ENCODE measurements at places on chromosomes 7 and 10.

DNA sequence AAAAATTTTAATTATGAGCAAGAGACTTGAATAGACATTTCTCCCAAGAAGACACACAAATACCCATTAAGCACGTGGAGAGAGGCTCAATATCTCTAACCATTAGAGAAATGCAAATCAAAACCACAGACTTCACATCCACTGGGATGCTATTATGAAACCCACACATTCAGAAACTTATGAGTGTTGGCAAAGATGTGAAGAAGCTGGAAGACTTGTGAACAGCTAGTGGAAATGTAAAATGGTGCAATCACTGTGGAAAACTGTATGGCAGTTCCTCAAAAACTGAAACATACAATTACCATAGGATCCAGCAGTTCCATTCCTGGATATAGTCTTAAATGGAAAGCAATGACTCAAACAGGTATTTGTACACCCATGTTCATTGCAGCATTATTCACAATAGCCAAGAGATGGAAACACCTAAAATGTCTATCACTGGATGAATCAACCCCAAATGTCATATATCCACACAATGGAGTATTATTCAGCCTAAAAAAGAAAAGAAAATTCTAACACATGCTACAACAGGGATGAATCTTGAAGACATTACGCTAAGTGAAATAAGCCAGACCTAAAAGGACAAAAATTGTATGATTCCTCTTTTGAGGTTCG, 53.5 kb upstream of the FRMD4A start:
- DNase-seq = no peak

- peak; percentile 56 for DNase-seq
Measured at GRCh38 chr10:132443605-132443982, 46.6 kb downstream of the PWWP2B start.

DNA sequence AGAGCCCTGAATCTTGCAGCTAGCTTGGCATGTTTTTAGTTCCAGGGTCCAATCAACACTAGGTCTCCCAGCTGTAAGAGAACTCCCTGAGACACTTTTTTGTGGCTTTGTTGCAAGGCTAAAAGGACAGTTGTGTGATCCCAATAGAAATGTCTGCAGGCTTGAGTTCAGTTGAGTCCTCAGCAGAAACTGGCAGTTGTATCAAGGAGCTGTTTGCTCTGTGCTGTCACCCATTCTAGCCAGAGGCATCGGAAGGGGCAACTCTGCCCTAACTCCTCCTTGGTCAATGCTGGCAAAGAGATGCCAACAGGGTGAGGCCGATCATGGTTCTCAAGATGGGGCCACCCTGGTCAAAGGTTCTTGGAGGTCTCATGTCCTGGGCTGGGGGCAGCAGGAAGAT, 224.1 kb downstream of the BUB3 start:
- DNase-seq = no peak

DNA sequence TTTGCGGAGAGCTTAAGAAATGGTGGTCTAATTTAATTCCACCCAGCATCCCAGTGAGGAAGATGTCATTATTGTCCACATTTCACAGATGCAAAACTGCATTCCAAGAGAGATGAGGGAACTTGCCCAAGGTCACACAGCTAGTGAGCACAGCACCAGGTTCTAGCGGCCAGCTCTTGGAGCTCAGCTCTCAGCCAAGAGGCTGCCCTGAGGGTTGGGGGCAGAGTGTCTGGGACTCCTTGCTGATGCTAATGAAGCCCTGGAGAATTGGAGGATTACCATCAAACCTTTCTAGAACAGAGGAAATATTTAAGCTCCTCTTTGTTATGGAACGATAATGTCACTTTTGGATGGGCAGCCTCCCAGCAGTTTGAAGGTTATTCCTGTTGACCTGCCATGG, 48.0 kb downstream of the PLPP4 start:
- DNase-seq = no peak

DNA sequence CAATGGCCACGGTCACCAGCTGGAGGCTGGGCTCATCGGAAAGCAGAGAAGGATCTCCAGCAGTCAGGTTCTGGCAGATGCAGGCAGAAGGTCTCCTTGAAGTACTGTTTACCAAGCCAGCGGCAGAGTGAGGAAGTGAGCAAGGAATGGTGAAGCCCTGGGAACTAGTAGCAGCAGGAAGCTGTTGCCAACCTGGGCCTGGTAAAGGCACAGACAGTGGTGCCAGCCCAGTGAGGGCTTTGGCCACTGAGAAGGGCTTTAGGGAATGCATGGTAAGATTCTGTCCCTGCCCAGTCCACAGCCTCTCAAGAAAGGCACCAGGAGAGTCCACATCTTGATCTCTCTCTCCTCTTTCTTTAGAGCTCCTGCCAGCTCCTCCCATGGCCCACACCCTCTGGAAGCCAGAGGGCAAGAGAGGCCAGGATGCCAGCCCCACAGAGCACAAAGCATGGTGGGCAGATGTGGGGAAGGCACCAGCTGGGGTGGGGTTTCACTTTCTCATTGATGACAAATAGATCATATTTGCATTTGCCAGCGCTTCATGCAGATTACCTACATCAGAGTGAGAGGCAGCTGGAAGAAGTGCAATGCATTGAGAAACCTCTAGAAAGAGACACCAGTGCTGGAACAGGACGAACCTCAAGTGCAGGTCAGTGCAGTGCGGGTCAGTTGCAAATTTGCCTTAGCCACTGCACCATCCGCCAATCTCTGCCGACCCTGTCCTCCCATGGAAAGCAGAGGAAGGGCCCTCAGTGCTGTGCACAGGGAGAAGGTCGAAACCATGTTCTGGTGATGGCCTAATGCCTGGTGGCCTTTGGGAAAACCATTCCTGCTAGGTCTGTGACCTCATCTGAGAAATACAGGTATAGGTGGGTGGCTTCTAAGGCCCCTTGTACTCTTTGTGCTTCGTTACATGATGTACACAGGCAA, 667.8 kb upstream of the MKI67 start:
- DNase-seq = no peak

- no peak for DNase-seq
Measured at GRCh38 chr7:158472596-158472995, 115.0 kb downstream of the PTPRN2 start.

- DNase-seq = no peak
Measured at GRCh38 chr10:97016728-97017473, 168.9 kb downstream of the SLIT1 start.

- DNase-seq = no peak
Measured at GRCh38 chr10:76034353-76035205, 603.2 kb downstream of the LRMDA start.

GRCh38 chr10:117900280-117900679, 146.5 kb downstream of the RAB11FIP2 start:
- DNase-seq = no peak

DNA sequence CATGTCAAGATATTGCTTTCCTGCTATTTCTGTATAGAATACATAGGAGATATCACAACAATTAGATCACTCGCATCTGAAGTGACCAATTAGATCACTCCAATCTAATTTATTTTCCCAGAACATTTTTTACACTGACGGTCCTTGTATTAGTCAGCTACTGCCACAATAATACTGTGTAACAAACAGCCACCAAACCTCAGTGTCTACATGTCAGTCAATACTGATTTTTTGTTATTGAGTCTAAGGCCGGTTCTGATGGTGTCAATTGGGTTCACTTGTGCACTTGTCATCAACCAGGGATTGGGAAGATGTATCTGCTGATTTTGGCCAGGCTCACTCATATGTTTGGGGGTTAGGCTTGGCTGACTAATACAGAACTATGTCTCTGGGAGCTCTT, 275.9 kb upstream of the NFE2L3 start:
- no peak for DNase-seq

- DNase-seq = no peak
Measured at GRCh38 chr7:78487464-78487863, 688.9 kb downstream of the PHTF2 start.

DNA sequence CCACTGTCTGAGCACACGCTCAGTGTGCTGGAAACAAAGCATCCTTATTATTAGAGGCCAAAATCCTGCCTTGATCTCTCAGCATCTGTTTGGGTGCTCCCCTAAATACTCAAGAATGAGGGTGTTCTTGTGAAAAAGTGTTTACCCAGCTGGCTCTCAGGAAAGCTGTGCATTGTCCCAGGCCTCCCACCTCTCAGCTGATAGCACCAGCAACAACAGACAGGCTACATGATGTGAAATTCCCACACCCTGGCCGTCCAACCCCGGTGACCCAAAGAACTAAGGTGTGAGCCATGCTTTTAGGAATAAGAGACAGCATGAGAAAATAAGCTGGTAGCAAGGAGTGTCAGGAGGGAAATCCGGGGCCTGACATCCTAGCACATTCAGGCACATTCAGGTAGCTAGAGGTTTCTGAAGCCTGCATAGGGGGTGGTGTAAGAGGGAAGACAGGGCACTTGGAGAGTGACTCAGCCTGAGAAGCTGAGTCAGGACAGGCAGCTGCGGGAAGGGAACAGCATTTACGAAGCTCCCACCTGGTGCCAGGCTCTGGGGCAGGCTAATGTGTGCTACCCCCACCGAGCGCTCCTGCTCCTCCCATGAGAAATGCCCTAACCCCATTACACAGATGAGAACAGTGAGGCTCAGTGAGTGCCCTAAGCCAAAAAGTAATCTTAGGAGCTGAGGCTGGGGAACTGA, 205.6 kb downstream of the GRID1 start:
- no peak for DNase-seq

GRCh38 chr10:43078175-43078985, 1.5 kb downstream of the RET start:
- no peak for DNase-seq

DNA sequence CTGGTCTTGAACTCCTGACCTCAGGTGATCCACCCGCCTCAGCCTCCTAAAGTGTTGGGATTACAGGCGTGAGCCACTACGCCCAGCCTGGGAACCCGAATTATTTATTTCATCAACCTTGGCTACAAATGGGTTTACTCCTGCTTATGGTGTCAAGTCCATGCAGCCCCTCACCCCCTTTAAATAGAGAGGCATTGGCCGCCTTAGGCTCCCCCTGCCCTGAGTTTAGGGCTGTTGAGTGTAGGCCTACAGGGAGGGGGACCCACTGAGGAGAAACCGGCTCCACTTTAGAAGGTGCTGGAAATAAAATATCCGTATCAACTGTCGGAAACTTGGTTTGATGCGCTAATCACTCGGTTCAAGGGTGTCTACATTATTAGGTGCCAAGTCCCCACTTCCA, 8.7 kb upstream of the SP8 start:
- DNase-seq = no peak

DNA sequence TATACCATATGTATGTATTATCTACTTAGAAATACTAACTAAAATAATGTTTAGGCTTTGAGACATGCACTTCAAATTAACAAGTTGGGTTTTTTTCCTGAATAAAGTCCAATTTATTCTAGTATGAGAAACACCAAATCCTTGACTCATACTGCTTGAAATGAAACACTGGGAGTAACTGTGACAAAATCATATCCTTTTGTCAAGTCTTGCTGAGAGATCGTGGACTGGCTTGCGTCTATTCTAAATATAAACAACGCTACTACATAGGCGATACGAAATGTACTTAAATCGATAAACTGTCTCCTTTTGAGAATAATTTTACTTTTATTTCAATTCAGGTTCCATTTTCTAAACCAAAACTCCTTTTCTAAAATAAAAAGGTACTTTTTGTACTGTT, 16.3 kb downstream of the SMURF1 start:
- no peak for DNase-seq

DNA sequence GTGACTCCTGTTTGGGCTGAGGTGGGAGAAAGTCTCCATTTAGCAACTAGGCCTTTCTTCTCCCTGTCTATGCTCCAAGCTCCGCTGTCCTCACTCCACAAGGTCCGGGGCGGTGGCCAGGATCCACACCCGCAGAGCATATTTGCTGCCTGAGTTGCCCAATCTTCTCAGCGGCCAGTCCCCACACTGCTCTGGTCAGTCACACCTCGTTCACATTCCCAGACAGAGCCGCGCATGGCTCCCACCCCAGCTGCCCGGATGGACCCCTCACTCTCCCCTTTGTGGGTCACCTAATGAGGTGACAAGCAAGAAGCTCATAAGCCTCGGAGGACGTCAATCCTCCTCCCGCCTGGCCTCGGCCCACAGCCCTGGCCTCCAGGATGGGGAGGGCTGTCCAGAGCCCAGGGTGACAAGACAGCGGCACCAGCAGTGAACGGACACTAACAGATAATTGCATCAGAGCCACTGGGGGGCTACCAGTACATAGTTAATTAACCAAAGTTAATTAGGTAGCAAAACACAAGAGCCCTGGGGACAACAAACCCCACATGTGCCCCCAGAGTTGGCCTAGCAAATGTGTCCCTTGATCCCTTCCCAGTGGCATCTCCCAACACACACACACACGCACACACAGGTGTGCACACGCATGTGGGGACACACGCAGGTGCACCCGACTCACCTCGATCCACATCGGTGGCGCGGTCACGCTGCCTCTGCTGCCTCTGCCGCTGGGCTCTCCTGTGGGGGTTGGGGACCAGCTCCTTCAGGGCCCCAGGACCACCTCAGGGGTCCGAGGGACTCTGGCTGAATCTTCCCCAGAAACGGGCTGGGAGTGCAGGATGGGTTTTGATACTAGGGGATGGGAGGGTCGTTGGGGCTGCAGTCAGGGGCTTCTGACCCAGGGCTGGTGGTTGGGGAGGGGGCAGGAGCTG, 11.8 kb downstream of the EPHA1 start:
- DNase-seq = no peak

GRCh38 chr10:91864099-91864498, 45.2 kb downstream of the FGFBP3 start:
- DNase-seq = no peak

- no peak for DNase-seq
Measured at GRCh38 chr7:150849204-150849775, 3.0 kb upstream of the AOC1 start.

GRCh38 chr7:32900433-32900995, 9.0 kb upstream of the KBTBD2 start:
- no peak for DNase-seq

GRCh38 chr7:70577078-70577477, 554.9 kb upstream of the GALNT17 start:
- DNase-seq = no peak

DNA sequence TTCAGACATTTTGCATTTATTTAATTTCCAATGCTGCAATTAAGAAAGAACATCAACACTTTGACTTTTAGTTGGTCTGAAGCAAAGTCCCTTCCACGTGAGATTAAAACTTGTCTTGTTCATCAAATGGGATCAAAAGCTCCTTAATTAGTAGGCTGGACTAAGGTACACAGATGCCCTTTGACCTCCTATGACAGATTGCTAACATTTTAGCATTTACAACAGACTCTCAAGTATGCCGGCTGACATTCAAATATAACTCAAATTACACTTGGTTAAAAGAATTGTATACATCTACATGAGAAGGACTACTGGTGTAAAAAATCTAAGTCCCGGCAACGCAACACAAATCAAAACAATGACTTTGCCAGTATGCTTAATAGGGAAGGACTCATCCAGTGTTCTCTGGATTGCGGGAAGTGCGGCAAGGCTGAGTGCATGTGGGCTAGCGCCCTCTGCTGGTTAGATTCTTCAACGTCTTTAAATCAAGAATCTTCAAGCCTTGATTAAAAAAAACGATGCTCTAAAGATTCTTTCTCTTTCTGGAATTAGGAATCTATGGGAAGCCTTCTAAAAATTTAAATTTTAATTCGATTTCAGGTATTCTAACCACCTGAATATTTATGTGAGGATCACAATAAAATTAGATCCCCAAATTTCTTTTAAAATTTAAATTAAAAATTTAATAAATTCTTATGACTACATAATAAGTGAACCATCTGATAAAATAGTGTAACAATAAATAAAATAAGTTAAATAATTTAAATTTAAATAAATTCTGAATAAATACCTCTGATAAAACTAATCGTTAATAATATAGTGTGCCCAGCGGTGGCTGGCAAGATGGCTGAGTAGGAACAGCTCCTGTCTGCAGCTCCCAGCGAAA, 444.7 kb downstream of the DGKB start:
- DNase-seq = no peak

All from stimulated activated CD8-positive, alpha-beta memory T cell treated with anti-CD3 and anti-CD28 coated beads, Interleukin-15, amount 100 ng/mL, for 4 hours (primary cell).